MCF 10A (cell line): ENCODE measurements at places on chromosomes 11 and 22. TPM values are rescaled to one million over a fixed set of nuclear protein-coding genes. Genes with fewer than 3 reads are reported as not detected.

- peak overlapping the region; percentile 88 for H3K27ac ChIP-seq
- no peak overlapping the region for H3K4me3 ChIP-seq
- no peaks in the 10 kb centered on the region for H3K36me3 ChIP-seq
- no peaks in the 10 kb centered on the region for H3K27me3 ChIP-seq
- peaks cover 30% of the 10 kb centered on the region for H3K4me1 ChIP-seq
Observed at GRCh38 chr11:34631737-34632104, 10.8 kb downstream of the EHF start.

- peaks cover 76% of the 10 kb centered on the region for H3K27me3 ChIP-seq
- no peak for DNase-seq
- no peaks in the 10 kb centered on the region for H3K4me1 ChIP-seq
Observed at GRCh38 chr22:25876871-25877270, 134.9 kb downstream of the MYO18B start.

- H3K27ac ChIP-seq, result no peak overlapping the region
- no peaks in the 10 kb centered on the region for H3K4me1 ChIP-seq
- H3K36me3 ChIP-seq, result no peaks in the 10 kb centered on the region
- H3K27me3 ChIP-seq, result no peaks in the 10 kb centered on the region
- peak; percentile 10 for DNase-seq
- H3K4me3 ChIP-seq, result no peak overlapping the region
Observed at GRCh38 chr11:126969865-126970479, 30.6 kb downstream of the KIRREL3 start.

GRCh38 chr11:95714843-95715776 lies 74.5 kb downstream of the FAM76B start:
- H3K27me3 ChIP-seq, result no peaks in the 10 kb centered on the region
- no peaks in the 10 kb centered on the region for H3K36me3 ChIP-seq
- H3K27ac ChIP-seq, result no peak overlapping the region
- peaks cover 7% of the 10 kb centered on the region for H3K4me1 ChIP-seq
- H3K4me3 ChIP-seq, result no peak overlapping the region
- no peak for DNase-seq

DNA sequence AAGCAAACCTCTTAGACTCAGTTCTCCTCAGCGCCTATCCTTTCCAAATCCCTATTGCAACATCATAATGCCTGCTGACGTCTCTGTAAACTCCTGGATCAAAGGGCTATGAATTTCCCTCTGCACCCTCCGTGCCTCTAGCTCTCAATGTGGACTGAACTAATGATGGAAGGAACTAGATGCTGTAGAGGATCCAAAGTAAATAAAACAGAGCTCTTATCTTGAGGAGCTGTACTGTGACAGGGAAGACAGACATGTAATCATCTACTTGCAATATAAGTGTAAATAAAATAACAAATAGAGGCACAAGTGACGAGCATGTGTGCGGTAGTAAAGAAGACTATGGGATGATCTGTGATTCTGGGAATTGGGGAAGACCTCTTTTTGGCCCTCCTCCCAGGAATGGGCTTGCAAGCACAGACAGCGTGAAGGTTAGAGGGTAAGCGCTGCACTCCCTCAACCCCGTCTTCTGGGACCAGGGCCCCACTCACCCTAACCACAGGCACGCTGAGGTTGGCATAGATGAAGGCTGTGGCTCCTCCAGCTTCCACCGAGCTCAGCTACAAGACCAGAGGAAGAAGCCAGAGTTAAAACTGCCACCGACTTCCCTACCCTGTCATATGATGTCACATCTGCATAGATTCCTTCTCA lies 42.2 kb downstream of the P4HA3 start:
- no peaks in the 10 kb centered on the region for H3K36me3 ChIP-seq
- H3K27ac ChIP-seq, result no peak overlapping the region
- H3K4me1 ChIP-seq, result peaks cover 19% of the 10 kb centered on the region
- H3K27me3 ChIP-seq, result no peaks in the 10 kb centered on the region
- no peak overlapping the region for H3K4me3 ChIP-seq

GRCh38 chr11:4103269-4103668 lies 8.7 kb downstream of the RRM1 start:
- peaks cover 24% of the 10 kb centered on the region for H3K4me1 ChIP-seq
- H3K27me3 ChIP-seq, result no peaks in the 10 kb centered on the region
- H3K4me3 ChIP-seq, result no peak overlapping the region
- H3K36me3 ChIP-seq, result peaks cover 55% of the 10 kb centered on the region

DNA sequence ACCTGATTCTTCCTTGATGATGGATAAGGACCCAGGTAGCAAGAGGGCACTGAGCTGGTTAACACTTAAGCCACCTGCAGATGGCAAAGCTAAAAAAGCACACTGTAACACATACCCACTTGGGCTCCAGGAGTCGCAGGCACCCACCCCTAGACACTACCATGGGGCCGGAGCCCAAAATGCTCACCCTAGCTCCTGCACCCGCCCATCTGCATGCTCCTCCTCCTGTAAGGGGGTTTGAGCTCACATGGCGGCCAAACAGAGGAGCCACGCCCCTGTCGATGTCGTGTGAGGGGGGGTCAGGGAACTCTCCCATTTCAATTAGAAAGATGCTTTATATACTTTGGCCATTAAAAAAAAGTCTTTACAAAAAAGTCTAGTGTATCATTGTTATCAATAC lies 370.7 kb downstream of the DLG2 start:
- H3K4me1 ChIP-seq, result no peaks in the 10 kb centered on the region
- no peak overlapping the region for H3K27ac ChIP-seq
- no peaks in the 10 kb centered on the region for H3K36me3 ChIP-seq
- H3K4me3 ChIP-seq, result no peak overlapping the region
- DNase-seq, result no peak

GRCh38 chr11:1988667-1989317 lies 8.8 kb downstream of the H19 start:
- no peak for DNase-seq
- H3K4me1 ChIP-seq, result no peaks in the 10 kb centered on the region
- H3K4me3 ChIP-seq, result no peak overlapping the region
- no peak overlapping the region for H3K27ac ChIP-seq
- no peaks in the 10 kb centered on the region for H3K27me3 ChIP-seq

DNA sequence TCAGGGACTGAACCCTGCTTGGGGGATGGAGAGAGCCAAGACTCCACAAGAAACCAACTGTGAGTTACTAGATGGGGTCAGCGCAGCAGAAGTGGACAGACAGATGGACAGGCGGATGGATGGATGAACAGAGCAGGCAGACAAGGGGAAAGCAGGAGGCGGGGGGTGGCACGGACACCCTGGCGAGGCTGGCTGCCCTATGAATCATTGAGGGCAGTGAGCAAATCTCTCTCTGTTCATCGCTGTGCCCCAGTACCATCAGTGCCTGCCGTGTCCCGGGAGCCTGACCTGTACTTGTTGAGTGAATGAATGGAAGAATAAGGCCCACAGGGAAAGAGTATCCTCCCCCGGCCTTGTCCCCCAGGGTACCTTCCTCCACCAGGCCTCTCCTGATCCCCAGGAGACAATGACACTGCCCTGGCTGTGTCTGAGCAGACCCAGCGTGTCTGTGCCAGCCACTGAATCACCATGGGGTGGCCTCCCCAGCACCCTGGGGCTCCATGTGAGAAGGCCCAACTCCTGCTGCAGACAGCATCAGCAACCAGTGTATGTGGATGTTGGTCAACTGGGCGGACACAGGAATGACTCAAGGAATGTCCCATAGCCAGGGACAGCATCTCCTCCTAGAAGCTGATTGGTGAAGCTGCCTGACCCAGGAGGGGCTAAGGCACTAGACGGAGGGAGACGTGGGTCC lies 5.1 kb upstream of the KLHL35 start:
- no peak for DNase-seq
- H3K4me3 ChIP-seq, result no peak overlapping the region
- no peaks in the 10 kb centered on the region for H3K4me1 ChIP-seq
- no peak overlapping the region for H3K27ac ChIP-seq

GRCh38 chr11:62896049-62896448 lies 15.4 kb downstream of the SLC3A2 start:
- H3K36me3 ChIP-seq, result peaks cover 6% of the 10 kb centered on the region
- no peak overlapping the region for H3K27ac ChIP-seq
- no peak for DNase-seq
- no peak overlapping the region for H3K4me3 ChIP-seq
- H3K4me1 ChIP-seq, result no peaks in the 10 kb centered on the region

GRCh38 chr11:2268729-2269600 lies 1.4 kb downstream of the ASCL2 start:
- DNase-seq, result peak; percentile 57
- H3K36me3 ChIP-seq, result no peaks in the 10 kb centered on the region

DNA sequence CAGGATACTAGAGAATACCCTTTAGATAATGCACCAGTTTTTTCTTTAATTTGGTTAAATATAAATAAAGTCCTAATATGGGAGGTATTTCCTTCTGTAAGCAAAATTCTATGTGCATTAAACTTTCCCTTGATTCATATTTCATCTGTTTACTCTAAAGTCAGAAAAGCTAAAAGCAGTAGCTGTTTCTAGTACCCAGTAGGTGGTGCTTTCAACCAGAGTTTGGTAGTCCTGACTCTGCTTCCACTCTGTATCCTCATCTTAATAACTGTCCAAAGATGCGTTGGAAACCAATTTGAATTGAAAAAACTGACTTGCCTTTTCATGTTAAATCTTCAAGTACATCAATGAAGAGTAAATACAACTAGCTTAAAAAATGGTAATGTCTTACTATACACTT lies 1065.2 kb downstream of the JRKL start:
- no peaks in the 10 kb centered on the region for H3K36me3 ChIP-seq

GRCh38 chr11:122995526-122995925 lies 13.9 kb upstream of the BSX start:
- no peaks in the 10 kb centered on the region for H3K4me1 ChIP-seq
- DNase-seq, result no peak
- H3K27ac ChIP-seq, result no peak overlapping the region
- no peak overlapping the region for H3K4me3 ChIP-seq
- peaks cover 68% of the 10 kb centered on the region for H3K27me3 ChIP-seq

GRCh38 chr11:32034680-32035079 lies 56.2 kb upstream of the RCN1 start:
- peaks cover 17% of the 10 kb centered on the region for H3K27me3 ChIP-seq
- H3K4me1 ChIP-seq, result no peaks in the 10 kb centered on the region
- H3K27ac ChIP-seq, result no peak overlapping the region
- no peak for DNase-seq
- H3K4me3 ChIP-seq, result no peak overlapping the region

DNA sequence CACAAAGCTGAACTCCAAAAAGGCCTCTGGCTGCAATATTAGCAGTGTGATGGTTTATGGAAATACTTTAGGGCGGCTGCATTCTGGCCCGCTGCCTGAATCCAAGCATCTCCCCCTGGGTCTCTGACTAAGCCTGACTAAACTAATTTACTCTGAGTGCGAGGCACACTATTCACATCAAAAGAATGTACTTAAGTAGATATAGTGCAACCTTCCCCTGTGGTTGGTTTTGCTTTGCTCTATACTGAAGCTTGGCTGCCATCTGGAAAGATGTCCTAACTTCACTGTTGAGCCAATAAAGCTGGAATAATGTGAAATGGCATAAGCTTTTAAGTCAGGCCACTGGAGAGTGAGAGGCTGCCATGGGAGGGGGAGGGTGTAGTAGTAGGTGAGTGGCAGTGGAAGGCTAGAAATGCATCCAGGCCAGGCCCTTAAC lies 321.6 kb downstream of the AASDHPPT start:
- DNase-seq, result peak; percentile 92
- H3K27me3 ChIP-seq, result no peaks in the 10 kb centered on the region
- no peak overlapping the region for H3K4me3 ChIP-seq

- H3K4me1 ChIP-seq, result no peaks in the 10 kb centered on the region
Observed at GRCh38 chr22:28229566-28230485, 310.8 kb upstream of the PITPNB start.

DNA sequence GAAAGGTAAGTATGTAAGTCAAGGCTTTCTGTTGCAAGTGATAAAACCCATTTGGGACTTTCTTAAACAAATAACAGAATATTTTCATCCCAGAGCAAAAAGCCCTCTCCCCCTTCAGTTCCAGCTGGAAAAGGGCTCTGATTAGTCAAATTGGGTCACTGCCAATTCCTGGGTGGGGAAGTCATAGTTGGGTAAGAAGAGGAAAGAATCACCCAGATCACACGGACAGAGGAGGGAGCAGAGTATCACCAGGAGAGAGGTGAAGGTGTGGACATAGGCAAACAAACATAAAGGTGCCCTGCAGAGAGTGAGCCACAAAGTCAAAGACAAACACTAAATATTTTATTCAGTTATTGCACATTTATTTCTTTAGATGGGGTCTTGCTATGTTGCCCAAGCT lies 36.3 kb upstream of the SORL1 start:
- no peaks in the 10 kb centered on the region for H3K27me3 ChIP-seq
- H3K4me1 ChIP-seq, result peaks cover 27% of the 10 kb centered on the region
- DNase-seq, result peak; percentile 92
- H3K27ac ChIP-seq, result no peak overlapping the region
- H3K36me3 ChIP-seq, result no peaks in the 10 kb centered on the region

DNA sequence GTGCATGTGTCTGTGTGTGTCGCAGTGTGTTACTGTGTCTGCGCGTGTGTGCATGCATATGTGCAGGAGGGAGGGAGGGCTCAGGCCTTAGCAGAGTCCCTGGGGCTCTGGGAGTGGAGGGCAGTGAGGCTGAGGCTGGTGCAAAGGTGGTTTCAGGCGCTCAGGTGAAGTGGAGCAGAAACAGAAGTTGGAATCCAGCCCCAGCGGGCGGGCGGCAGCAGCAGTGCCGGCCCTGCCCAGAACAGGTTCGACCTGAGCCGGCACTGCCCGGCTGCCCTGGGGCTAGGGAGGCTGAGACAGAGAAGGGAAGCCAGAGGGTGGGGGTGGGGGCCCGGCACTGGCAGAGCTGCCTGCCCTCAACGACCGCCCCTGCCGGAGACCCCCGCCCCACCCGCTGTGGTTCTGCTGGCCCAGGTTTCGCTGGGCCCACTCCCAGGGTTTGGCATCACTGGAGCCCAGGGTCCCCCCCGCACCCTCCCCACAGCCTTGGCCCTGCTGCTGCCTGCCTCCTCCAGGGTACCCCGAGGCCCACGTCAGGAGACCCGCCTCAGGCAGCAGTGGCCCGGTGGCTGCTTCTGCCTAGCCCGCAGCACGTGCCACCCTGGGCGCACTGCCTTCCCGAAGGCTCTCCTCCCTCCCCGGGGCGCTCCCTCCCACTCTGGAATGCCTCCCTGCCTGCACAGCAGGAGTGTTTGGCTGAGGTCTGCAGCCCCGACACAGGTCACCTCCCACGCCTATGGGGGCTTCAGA lies 13.3 kb downstream of the ASCL2 start:
- peak overlapping the region; percentile 6 for H3K4me3 ChIP-seq
- no peak overlapping the region for H3K27ac ChIP-seq
- H3K4me1 ChIP-seq, result peaks cover 7% of the 10 kb centered on the region
- H3K27me3 ChIP-seq, result no peaks in the 10 kb centered on the region
- H3K36me3 ChIP-seq, result no peaks in the 10 kb centered on the region
- no peak for DNase-seq

GRCh38 chr11:45968901-45969300 lies 46.4 kb downstream of the LARGE2 start:
- no peak overlapping the region for H3K27ac ChIP-seq
- H3K4me1 ChIP-seq, result no peaks in the 10 kb centered on the region
- no peak overlapping the region for H3K4me3 ChIP-seq
- no peaks in the 10 kb centered on the region for H3K27me3 ChIP-seq
- peaks cover 41% of the 10 kb centered on the region for H3K36me3 ChIP-seq

The PLEKHA7 gene
- total RNA-seq, result 1.7 and 2.8 TPM in 2 replicates

The HOATZ gene
- not detected in 2 replicates for total RNA-seq

The PC gene
- 27.0 and 37.7 TPM in 2 replicates for total RNA-seq

The RAB36 gene
- 8.5 and 8.8 TPM in 2 replicates for total RNA-seq

The APOBEC3F gene
- 1.3 and 1.4 TPM in 2 replicates for total RNA-seq

The MAPK1 gene
- total RNA-seq, result 123 and 145 TPM in 2 replicates

The C11orf97 gene
- not detected in 2 replicates for total RNA-seq

The SCN2B gene
- total RNA-seq, result not detected in 2 replicates

The RFPL1 gene
- not detected in 2 replicates for total RNA-seq

The SLC22A12 gene
- total RNA-seq, result not detected in 2 replicates
